ENCODE measurements at places on chromosomes 13 and 19. TPM values are rescaled to one million over a fixed set of nuclear protein-coding genes. Genes with fewer than 3 reads are reported as not detected.

The NCR1 gene
- 2.2 TPM for total RNA-seq

The SHANK1 gene
- 0.28 TPM for total RNA-seq

The VSTM1 gene
- not detected for total RNA-seq

DNA sequence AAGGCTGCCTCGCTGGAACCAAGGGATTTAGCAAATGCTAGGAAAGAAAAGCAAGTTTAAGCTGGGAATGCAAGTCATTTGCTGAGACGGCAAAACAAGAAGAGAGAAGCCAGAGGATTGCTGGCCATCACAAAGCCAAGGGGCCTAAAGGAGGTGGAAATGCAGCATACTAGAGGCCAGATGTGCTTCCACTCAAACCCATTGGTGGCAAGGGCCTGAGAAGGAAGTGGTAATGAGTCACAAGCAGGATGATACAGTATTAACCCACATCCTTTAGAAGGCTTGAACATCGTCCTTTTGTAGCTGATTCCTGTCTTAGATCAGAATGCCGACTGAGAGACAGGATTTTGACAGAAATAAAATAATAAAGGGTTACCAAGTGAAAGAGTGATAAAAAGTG is 68.2 kb downstream of the ITGBL1 start:
- peaks cover 16% of the 10 kb centered on the region for H3K4me1 ChIP-seq
- H3K4me3 ChIP-seq: no peak overlapping the region
- no peaks in the 10 kb centered on the region for H3K36me3 ChIP-seq
- no peak overlapping the region for H3K27ac ChIP-seq

The TMEM145 gene
- total RNA-seq: not detected

Data from thoracic aorta (tissue), 2 donors.